Fibroblast of upper back skin (primary cell): ENCODE measurements at places on chromosomes 13 and 19.
A peak's percentile ranks its signal among the peaks of the same experiment; 100 is the strongest.

DNA sequence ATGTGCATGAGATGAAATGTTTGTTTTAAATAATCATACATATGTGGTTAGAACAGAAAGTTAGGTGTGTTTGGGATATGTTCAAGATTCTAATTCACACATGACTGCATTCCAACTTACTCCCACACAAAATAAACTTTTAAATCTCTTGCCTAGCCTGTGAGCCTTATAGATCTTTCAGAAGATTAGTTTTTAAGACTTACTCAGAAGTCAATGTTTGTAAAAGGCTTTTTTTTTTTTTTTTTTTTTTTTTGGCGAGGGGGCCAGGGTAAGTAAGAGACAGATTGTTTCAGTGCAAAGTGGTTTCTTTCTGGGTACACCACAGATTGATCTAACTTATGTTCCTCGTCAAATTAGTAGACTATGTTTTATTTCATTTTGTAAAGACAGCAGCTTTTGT, 39.1 kb downstream of the GPR180 start:
- DNase-seq = peak; percentile 14

DNA sequence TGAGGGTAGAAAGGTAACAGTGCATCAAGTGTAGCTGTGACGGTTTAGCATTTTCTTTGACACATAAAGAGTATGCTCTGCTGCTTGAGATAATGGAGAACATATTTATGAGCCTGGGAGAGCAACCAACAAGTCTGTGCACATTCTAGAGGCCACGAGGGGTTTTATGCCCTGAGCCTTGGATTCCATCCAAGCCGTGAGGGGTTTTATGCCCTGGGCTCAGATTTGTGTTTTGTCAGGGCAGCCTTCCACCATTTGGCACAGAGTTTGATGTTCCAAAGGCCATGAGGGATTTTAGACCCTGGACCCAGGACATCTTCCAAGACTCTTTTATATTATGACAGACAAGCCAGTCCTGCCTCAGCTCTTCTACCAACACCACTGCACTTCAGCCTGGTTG, 106.4 kb downstream of the ZNF486 start:
- no peak for DNase-seq

DNA sequence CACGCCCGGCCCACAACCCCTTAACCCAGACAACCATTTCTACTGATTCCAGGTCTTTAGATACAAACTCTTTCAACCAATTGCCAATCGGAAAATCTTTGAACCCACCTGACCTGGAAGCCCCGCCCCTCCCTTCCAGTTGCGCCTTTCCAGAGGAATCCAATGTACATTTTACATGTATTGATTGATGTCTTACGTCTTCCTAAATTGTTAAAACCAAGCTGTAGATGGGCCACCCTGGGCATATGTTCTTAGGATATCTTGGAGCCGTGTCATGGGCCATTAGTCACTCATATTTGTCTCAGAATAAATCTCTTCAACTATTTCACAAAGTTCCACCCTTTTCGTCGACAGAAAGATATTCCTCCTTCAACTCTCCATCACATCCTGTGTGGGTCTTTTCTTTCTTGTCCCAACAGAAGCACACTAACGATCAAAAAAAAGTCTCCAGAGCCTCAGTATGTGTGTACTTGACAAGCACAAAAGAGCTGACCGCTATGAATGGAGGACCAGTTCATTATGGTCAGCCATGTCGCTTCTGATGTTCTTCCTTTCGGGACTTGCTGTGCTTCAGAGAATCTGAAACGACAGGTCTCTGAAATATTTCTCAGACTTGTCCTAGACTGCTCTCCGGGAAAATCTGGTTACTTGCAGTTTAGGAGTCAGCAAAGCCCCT, 601 bp upstream of the ZNF749 start:
- DNase-seq = no peak

DNA sequence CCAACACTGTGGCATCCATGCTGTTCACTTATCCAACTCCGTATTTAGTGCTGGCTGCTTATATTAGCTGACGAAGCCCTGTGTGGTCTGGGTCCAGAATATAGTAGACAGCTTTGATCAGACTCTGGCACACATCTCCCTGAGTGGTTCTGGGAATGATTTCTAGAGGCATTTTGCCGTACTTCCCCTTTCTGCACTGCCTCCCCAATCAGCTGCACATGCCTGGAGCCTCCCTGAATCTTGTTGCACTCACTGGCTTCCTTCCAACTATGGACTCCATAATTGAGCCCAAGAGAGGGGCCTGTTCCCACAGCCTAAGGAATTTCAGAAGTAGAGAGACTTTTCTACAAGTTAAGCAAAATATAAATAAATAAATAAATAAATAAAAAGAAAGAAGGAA, 30.4 kb upstream of the PCDH8 start:
- no peak for DNase-seq

GRCh38 chr19:14603990-14604387, 21.1 kb downstream of the CLEC17A start:
- no peak for DNase-seq

- DNase-seq = no peak
Measured at GRCh38 chr19:55259540-55260210, 858 bp upstream of the PPP6R1 start.

GRCh38 chr13:33188093-33188882, 97.3 kb downstream of the STARD13 start:
- DNase-seq = no peak

DNA sequence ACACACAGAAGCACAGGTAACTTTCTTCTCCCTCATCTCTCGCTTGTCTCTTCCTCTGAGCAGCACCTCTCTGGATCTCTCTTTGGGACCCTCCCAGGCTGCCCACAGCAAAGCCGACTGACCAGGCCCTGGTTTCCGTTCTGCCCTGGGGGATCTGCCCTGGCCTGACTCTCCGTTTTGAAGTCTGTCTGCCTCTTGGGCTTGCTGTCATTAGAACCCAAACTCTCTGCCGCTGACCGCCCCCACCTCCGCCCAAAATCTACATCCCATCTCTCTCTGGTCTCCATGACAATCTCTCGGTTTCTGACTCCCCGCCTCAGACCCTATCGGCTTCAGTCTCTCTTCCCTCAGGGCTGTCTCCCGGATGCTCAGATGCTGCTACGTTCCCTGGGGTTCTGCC, 6.9 kb downstream of the KCNC3 start:
- DNase-seq = no peak

- no peak for DNase-seq
Measured at GRCh38 chr19:29268721-29269393, 55.9 kb upstream of the UQCRFS1 start.
